ENCODE measurements at places on chromosomes 7 and 10.
A peak's percentile ranks its signal among the peaks of the same experiment; 100 is the strongest.

GRCh38 chr7:155825336-155825735 is 13.1 kb upstream of the SHH start:
- no peak overlapping the region for H3K4me3 ChIP-seq
- no peaks in the 10 kb centered on the region for H3K4me1 ChIP-seq
- no peaks in the 10 kb centered on the region for H3K36me3 ChIP-seq
- H3K27me3 ChIP-seq: no peaks in the 10 kb centered on the region
- DNase-seq: no peak
- H3K27ac ChIP-seq: no peak overlapping the region

DNA sequence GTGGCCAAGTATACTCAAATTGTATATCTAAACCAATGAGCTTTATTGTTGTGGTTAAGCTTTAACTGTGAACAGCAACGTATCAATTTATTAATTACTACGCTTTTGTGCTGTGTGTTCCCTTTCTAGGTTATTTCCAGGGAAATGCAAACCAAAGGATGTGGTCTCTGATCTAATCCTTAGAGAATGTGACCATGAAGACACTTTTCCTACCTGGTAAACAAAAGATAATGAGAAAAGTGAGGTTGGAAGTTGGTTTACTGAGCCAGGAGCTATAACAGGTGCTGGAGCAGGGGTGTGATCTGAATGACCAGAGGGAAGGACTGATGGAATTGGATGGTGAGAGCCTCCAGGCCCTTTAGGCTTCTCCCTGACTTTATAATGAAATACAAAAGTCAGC is 25.4 kb upstream of the CALU start:
- no peak overlapping the region for H3K27ac ChIP-seq
- H3K36me3 ChIP-seq: no peaks in the 10 kb centered on the region
- no peaks in the 10 kb centered on the region for H3K27me3 ChIP-seq

GRCh38 chr10:131786756-131787605 is 113.8 kb upstream of the PPP2R2D start:
- H3K27ac ChIP-seq: no peak overlapping the region
- no peak for DNase-seq
- no peak overlapping the region for H3K4me3 ChIP-seq
- H3K36me3 ChIP-seq: no peaks in the 10 kb centered on the region
- no peaks in the 10 kb centered on the region for H3K27me3 ChIP-seq

DNA sequence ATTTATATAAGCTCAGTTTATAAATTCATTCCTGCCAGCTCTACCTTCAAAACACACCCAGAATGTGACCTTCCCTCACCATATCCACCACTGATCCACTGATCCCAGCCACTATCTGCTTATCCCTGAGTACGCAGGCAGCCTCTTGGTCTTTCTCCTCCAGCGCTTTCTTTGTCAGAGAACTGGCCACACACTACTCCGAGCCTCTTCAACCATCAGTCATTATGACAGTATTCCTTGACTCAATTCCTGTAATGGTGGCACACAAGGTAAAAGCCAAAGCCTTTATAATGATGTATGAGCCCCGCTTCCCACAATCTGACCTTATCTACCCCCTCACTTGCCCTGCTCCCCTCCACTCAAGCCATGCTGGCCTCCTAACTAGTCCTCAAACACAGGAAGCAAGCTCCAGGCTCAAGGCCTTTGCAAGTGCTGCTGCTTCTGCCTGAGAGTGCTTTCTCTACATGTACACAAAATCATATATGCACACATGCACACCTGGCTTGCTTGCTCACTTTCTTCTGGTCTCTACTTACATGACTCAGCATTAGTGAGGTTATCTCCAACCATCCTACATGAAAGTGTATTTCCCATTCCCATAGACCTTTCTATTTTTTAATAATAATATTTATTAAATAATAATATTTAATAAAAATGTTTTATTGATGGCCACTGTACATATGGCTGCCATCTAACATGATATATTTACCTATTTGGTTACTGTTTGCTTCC is 150.4 kb upstream of the FEZF1 start:
- H3K27ac ChIP-seq: no peak overlapping the region
- H3K27me3 ChIP-seq: no peaks in the 10 kb centered on the region
- H3K4me1 ChIP-seq: no peaks in the 10 kb centered on the region
- no peak overlapping the region for H3K4me3 ChIP-seq

GRCh38 chr7:55177068-55177530 is 158.3 kb downstream of the EGFR start:
- no peak overlapping the region for H3K4me3 ChIP-seq
- no peaks in the 10 kb centered on the region for H3K4me1 ChIP-seq
- H3K27ac ChIP-seq: no peak overlapping the region
- H3K27me3 ChIP-seq: no peaks in the 10 kb centered on the region
- no peaks in the 10 kb centered on the region for H3K36me3 ChIP-seq

DNA sequence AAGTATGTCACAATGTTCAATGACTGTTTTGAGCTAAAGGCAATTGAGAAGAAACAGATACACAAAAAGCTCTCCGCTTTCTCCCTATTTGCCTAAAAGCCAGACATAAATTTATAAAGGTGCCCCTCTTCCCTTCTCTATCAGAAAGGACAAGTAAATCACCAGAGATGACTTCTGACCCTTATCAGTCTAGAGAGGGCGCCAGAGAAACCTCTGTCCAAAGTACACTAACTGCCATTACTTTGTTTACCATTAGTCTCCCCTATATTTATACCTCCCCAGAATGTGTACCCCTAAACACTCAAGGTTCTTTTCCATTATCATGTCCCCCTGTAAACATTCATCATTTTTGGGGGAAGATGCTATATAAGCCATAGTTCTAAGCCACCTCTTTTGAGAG is 49.3 kb downstream of the TPK1 start:
- no peaks in the 10 kb centered on the region for H3K27me3 ChIP-seq
- DNase-seq: no peak
- no peak overlapping the region for H3K4me3 ChIP-seq
- no peak overlapping the region for H3K27ac ChIP-seq

GRCh38 chr7:21023841-21024484 is 237.3 kb upstream of the SP8 start:
- no peaks in the 10 kb centered on the region for H3K36me3 ChIP-seq
- no peaks in the 10 kb centered on the region for H3K27me3 ChIP-seq
- H3K4me3 ChIP-seq: no peak overlapping the region
- DNase-seq: no peak

GRCh38 chr7:140069298-140069949 is 6.7 kb upstream of the PARP12 start:
- no peak for DNase-seq
- no peaks in the 10 kb centered on the region for H3K27me3 ChIP-seq
- no peaks in the 10 kb centered on the region for H3K4me1 ChIP-seq
- no peak overlapping the region for H3K27ac ChIP-seq
- H3K36me3 ChIP-seq: no peaks in the 10 kb centered on the region

DNA sequence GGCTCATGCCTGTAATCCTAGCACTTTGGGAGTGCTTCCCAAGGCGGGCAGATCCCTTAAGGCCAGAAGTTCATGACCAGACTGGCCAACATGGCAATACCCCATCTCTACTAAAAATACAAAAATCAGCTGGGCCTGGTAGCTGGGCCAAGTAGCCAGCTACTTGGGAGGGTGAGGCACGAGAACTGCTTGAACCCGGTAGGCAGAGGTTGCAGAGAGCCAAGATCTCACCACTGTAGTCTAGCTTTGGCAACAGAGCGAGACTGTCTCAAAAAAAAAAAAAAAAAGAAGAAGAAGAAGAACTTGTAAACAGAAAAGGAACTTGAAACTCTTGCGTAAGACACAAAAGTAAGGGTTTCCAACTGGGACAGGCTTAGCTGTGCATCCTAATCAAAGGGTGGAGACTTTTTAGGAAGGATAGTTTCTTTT is 5.6 kb upstream of the IFIT2 start:
- no peaks in the 10 kb centered on the region for H3K27me3 ChIP-seq
- peak overlapping the region; percentile 59 for H3K27ac ChIP-seq
- no peak for DNase-seq
- no peak overlapping the region for H3K4me3 ChIP-seq
- no peaks in the 10 kb centered on the region for H3K36me3 ChIP-seq

GRCh38 chr10:43879742-43880141 is 231.1 kb upstream of the ZNF32 start:
- no peak for DNase-seq
- H3K27ac ChIP-seq: no peak overlapping the region
- H3K27me3 ChIP-seq: no peaks in the 10 kb centered on the region
- H3K36me3 ChIP-seq: no peaks in the 10 kb centered on the region
- H3K4me3 ChIP-seq: no peak overlapping the region

- H3K4me1 ChIP-seq: no peaks in the 10 kb centered on the region
- H3K36me3 ChIP-seq: no peaks in the 10 kb centered on the region
- no peak for DNase-seq
- H3K27me3 ChIP-seq: no peaks in the 10 kb centered on the region
These were observed 365.3 kb downstream of the PARD3 start for GRCh38 chr10:34449836-34450235.

DNA sequence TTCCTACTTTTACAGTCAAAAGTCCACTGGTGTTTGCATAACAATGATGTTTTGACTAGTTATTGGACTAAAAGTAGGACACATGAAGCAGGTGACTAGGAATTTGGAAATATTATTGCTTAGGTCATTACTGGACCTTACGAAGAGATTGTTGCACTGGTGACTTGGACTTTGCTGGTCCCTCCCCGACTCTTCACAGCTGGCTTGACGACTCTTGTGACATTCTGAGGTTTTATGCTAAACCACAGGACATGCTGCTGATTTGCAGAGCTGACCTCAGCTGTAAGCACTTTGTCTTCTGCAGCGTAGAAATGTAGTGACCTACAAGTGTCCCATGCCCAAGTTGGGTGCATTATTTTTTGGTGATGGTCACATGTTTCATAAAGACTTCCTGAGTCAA is 21.9 kb downstream of the PCBD1 start:
- no peaks in the 10 kb centered on the region for H3K27me3 ChIP-seq
- no peak overlapping the region for H3K4me3 ChIP-seq
- no peaks in the 10 kb centered on the region for H3K4me1 ChIP-seq
- peaks cover 5% of the 10 kb centered on the region for H3K36me3 ChIP-seq
- H3K27ac ChIP-seq: no peak overlapping the region
- no peak for DNase-seq

DNA sequence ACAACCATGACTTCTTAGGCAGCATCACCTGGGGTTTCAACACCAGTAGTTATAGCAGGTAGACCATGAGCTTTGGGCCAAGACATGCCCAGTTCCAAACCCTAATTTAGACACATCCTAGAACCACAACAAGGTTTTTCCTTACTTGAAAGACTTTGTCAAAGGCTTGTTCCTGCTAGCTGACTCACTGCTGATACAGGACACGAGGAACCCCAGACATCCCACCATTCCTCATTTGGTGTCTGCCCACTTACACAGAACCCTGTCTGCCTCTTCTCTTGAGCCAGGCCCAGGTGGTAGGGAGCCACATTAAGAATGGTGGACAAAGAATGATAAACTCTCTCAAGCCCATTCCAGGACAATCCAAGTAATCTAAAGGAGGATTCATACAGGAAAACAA is 109.0 kb downstream of the CCDC71L start:
- no peak overlapping the region for H3K27ac ChIP-seq
- no peaks in the 10 kb centered on the region for H3K27me3 ChIP-seq
- no peaks in the 10 kb centered on the region for H3K4me1 ChIP-seq
- H3K4me3 ChIP-seq: no peak overlapping the region

- no peak for DNase-seq
- H3K4me3 ChIP-seq: no peak overlapping the region
These were observed 571.4 kb downstream of the TCERG1L start for GRCh38 chr10:130740166-130740565.

- no peaks in the 10 kb centered on the region for H3K4me1 ChIP-seq
- no peaks in the 10 kb centered on the region for H3K27me3 ChIP-seq
- no peak overlapping the region for H3K27ac ChIP-seq
These were observed 3.9 kb upstream of the NRF1 start for GRCh38 chr7:129607471-129608120.

- DNase-seq: no peak
- peak overlapping the region; percentile 98 for H3K4me3 ChIP-seq
- peak overlapping the region; percentile 85 for H3K27ac ChIP-seq
- H3K4me1 ChIP-seq: peaks cover 1% of the 10 kb centered on the region
- H3K27me3 ChIP-seq: no peaks in the 10 kb centered on the region
These were observed 1.0 kb downstream of the SEPHS1 start for GRCh38 chr10:13347043-13347499.

DNA sequence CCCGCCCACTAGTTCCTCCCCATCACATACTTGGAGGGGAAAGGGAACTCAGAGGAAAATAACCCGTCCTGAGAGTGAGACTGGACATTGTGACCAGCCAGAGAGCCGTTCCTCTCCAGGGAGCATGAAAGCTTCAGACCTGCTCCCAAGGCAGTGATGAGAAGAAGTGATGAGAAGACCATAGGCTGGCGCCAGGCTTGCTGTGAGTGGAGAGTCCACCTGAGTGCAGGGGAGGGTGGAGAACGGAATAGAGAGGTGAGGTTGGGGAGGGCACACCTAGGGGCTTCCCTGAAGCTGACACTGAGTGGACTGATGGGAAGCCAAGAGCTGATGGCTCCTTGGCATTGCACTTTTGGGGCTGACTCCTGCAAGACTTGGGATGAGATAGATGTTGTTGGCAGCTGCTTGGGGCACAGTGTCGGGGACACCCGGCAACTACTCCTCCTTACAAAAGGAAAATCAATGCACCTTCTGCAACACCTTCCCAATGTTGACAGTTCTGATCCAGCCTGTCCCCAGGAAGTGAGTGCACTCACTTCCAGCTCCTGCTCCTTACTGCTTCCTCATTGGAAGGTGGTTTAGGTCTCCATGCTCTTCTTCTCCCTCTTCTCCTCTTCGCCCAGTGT is 79.4 kb downstream of the EMX2 start:
- H3K27me3 ChIP-seq: no peaks in the 10 kb centered on the region
- H3K4me1 ChIP-seq: no peaks in the 10 kb centered on the region
- H3K4me3 ChIP-seq: no peak overlapping the region
- DNase-seq: no peak
- no peak overlapping the region for H3K27ac ChIP-seq
- H3K36me3 ChIP-seq: no peaks in the 10 kb centered on the region

- H3K27ac ChIP-seq: no peak overlapping the region
- no peaks in the 10 kb centered on the region for H3K36me3 ChIP-seq
- H3K27me3 ChIP-seq: no peaks in the 10 kb centered on the region
- H3K4me1 ChIP-seq: no peaks in the 10 kb centered on the region
- no peak overlapping the region for H3K4me3 ChIP-seq
These were observed 1197.0 kb upstream of the AUTS2 start for GRCh38 chr7:68401313-68401712.

DNA sequence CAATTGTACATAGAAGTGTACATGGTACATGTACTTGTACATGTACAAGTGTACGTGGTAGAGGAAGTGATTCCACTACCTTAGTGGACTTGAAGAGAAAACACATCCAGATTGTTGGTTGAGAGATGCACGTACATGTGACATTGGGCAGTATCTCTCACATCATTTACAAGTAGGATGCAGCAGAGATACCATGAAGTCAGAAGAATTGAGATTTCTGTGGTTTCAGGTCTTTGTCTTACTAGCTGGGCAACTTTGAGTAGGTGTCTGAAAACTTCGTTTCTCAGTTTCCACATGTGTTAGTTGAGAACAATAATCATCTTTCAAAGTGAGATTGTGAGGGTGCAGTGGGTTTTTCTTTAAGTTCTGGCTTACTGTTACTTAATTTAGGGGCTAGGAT is 21.5 kb downstream of the CLDN12 start:
- H3K27ac ChIP-seq: no peak overlapping the region
- H3K4me3 ChIP-seq: no peak overlapping the region
- H3K36me3 ChIP-seq: no peaks in the 10 kb centered on the region
- no peak for DNase-seq
